ENCODE measurements at places on chromosomes 13 and 19. TPM values are rescaled to one million over a fixed set of nuclear protein-coding genes. Genes with fewer than 3 reads are reported as not detected.

Gene ALOX5AP
- 13.6 TPM for total RNA-seq

GRCh38 chr19:34306213-34306661 lies 51.9 kb downstream of the GARRE1 start:
- no peak for DNase-seq

DNA sequence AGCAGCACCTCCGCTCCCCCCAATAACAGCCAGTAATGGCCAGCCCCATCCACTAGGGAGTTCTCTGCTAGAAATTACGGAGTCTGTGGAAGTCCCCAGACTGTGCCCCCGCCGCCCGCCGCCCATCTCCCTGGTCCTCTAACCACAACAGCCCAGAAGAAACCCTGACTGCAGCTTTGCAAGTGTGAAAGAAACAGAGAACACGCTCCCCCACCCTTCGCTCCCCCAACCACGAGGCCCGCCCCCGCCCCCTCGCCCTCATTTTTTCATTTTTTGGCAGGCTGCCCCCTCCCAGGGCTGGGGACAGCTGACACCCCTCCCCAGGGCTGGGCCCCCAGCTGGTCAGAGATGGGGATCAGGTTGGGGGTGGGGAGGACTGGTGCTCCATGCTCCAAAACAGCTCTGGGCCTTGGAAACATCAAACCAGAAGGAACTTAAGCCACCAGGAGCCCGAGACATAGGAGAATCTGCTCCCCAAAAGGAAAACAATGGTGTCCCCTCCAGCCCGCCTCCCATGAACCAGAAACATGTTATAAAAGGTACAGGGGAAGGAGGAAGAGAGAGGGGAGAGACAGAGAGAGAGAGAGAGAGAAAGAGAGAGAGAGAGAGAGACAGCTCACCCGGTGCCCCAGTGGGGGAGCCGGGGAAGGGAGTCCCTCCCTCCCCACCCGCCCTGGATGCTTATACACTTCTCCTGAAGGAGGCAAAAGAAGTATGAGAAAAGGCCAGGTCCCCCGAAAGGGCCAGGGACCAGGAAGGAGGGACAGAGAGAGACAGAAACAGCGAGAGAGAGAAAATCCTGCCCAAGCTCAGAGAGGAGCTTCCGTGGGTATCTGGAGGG lies 29.8 kb upstream of the ASF1B start:
- no peak for DNase-seq

DNA sequence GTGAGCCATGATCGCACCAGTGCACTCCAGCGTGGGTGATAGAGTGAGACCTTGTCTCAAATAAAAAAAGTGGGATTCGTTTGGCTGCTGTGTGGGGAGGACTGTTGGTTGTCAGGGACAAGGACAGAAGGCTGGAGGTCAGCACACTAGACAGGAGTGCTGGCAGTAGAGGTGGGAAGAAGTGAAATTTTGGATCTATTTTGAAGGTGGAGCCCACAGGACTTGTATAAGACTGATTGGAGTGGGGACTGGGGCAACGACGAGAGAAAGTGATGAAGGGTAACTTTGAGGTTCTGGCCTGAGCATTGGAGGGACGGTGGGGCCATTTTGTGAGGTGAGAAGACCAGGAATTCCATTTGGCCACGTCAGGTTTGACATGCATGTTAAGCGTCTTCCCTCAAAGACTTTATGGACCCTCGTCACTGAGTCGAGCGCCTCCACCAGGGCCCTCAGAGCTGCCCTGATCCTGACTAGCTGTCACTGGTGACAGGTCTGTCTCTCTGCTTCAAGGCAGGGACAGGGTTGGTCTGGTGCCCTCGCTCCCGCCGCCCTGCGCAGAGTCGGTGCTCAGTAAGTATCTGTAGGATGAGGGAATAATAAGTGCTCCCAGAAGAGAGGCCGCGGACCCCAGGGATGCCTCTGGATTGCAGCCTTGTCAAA lies 673 bp downstream of the CTU1 start:
- DNase-seq: no peak

DNA sequence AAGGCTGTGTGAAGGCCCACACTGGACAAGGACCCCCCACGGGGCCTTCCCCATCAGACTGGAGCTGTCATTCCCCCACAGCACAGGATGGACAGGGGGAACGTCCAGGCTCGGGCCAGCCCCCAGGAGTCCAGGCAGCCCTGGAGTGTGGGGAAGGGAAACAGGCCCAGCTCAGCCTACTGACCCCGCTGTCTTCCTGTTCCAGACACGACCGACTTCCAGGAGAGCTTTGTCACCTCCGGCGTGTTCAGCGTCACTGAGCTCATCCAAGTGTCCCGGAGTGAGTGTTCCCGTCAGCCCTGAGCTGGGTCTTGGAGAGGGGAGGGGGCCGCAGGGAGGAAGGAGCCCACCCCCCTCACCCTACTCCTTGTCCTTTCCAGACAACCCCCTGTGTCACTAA lies 47.0 kb downstream of the SMIM24 start:
- no peak for DNase-seq

Gene ADAMTSL5
- total RNA-seq: 22.9 TPM

GRCh38 chr19:17402982-17403855 lies 2.2 kb downstream of the BST2 start:
- DNase-seq: no peak

Gene CCDC70
- not detected for total RNA-seq

Data from Right ventricle myocardium inferior (tissue), 1 donor.